ENCODE measurements at places on chromosomes 1 and 21.

DNA sequence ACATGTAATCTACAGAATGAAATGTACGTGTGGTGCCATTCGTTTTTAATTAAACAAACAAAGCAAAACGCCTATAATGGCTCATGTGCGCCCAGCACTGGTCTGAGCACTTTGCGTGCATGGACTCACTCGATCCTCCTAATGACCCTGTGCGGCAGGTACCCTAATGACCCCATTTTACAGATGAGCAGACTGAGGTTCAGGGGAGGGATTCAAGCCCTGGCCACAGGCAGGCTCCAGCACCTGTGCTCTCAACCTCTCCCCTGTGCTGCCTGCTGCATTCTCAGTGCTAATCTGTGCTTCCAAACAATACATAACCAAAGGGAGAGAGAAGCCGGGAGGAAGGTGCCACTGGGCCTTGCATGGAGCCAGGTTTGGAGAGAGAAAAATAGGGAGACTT lies 124.2 kb upstream of the ZBTB40 start:
- DNase-seq = no peak

DNA sequence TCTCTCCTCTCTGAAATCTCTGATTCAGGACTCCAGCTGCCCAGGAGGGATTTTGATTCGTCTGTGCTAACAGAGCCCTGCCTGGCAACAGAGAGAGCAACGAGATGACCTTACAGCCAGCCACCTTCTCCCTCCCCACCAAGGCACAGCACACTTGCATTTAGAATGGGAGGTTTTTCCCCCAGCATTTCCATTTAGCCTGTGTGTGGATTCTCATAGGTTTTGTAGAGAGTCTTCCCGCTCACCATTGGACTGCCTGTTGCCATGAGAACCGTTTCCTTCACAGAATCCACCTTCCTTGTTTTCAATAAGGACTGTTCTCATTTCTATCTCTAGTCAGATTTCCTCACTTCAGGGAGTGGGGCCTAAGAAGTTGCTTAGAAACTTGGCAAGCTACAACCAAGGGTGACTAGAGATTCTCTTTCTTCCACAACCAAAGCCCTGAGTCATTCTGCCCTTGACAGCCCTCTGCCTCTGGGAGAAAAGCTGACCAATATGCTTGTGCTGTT lies 5.8 kb upstream of the IKBKE start:
- DNase-seq = peak; percentile 72

- no peak for DNase-seq
These were observed 662 bp upstream of the LGALS8 start for GRCh38 chr1:236522937-236523703.

DNA sequence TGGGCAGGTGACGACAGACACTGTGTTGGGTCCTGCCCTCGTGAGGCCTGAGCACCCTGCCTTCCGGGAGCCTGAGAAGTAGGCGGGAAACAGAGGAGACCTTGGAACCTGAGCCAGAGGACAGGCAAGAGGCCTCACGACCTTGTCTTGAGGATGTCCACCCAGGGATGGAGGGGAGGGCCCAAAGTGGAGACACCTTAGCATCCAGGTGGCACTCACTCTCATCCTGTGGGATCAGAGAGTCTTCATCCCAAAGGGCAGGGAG lies 347.2 kb downstream of the NPHP4 start:
- DNase-seq = no peak

GRCh38 chr1:54135436-54136120 lies 17.2 kb downstream of the CDCP2 start:
- DNase-seq = peak; percentile 72

- DNase-seq = no peak
These were observed 191.9 kb downstream of the RERE start for GRCh38 chr1:8625491-8625890.

- DNase-seq = no peak
These were observed 77.3 kb downstream of the ARHGEF10L start for GRCh38 chr1:17616731-17617279.

- no peak for DNase-seq
These were observed 85.1 kb downstream of the KCNN3 start for GRCh38 chr1:154784924-154785531.

DNA sequence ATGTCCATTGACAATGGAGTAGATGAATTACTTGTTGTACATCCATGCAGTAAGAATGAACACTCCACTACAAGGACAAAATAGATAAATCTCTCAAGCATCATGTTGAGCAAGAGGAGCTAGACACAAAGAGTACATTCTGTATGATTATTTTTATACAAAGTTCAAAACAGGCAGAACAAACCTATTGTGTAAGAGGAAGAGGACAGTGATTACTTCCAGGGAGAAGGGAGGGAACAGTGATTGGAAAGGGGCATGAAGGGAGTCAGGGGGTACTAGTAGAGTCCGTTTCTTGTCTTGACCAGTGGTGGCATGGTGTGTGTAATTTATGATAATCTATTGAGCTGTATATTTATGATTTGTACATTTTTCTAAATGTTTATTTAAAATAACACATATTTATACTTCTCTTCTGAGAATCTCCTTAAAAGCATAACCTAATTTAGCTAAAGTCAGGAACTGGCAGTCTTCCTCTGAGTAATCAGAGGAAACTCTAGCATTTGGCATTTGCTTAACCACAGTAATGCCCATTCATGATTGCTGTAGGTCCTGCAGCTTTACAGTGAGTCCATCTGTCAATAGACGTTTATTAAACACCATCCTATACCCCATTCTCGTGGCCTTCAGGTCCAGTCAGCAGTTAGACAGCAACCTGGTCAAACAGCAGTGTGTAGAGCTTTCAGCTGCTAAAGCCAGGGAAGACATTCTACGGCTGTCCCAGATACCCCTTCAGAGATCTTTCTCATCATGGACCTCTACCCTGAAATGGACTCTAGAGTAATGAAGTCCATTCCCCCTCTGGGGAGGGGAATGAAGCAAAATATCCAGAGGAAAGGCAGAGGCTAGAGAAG lies 114.1 kb upstream of the GALNT2 start:
- peak; percentile 49 for DNase-seq

DNA sequence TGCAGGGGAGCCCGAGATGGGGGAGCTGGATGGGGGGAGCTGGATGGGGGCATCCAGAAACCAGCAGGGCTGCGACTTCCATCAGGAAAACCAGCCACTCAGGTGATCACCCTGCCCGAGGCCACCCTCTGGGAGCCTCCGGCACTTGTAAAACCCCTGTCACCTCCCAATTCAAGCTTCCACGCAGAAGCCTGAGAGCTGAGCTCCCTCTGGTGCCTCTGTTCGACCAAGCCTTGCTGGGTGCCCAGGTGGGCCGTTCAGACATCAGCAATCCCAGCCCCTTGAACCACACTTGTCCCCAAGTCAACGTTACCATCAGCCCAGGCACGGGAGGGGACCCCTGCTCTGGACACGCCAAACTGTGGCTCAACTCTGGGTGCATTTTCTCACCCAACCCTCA lies 59.6 kb downstream of the MEGF6 start:
- no peak for DNase-seq

DNA sequence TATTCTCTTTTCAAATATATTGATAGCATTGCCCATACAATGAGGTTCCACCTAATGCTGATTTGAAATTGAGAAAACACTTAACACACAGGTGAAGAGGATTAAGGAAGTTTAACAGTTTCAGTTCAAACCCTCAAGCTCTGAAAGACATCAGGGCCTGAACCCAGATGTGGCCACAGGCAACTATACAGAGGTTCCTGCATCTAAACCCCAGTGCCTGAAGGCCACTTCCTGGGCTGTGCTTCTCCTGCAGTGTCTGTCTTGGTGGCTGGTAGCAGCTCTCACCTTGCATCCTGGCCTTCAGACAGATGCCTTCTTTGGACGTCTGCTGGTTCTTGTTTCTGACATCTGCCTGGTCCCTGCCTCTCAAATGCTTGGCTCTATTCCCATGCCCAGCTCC lies 25.1 kb upstream of the NGF start:
- DNase-seq = no peak

- DNase-seq = peak; percentile 58
These were observed 322.1 kb upstream of the LYPLAL1 start for GRCh38 chr1:218851586-218851985.

DNA sequence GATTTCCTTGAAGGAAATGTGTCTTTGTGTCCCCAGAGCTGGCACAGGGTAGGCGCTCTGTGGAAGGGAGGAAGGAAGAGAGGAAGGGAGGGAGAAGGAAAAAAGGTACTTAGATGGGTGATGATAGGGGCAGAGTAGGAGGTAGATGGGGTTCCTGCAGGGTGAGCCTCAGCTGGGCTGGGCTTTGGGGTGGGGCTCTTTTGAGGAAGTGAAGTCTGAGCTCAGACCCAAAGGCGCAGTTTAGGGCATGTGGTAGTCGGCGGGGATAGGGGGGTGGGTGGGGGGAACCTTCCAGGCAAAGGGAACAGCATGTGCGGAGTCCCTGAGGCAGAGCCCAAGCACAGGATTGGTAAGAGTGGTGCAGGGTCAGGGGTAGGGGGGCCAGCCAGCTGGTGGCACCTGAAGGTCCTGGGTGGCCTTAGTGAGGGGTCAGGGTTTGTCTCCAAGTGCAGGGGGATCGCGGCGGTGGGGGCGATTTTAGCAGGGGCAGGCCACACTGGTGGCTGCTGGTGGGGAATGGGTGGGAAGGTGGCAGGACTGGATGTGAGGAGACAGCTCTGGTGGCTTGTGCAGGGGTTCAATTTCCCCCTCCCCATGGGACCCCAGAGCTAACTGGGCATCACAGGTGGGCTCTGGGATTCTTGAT lies 8.4 kb upstream of the HTR6 start:
- DNase-seq = no peak

GRCh38 chr1:182166750-182167149 lies 105.2 kb upstream of the ZNF648 start:
- DNase-seq = no peak

- DNase-seq = no peak
These were observed 28.9 kb downstream of the RUNX3 start for GRCh38 chr1:24900985-24901781.

- no peak for DNase-seq
These were observed 40.4 kb upstream of the APOBEC4 start for GRCh38 chr1:183693521-183693920.

DNA sequence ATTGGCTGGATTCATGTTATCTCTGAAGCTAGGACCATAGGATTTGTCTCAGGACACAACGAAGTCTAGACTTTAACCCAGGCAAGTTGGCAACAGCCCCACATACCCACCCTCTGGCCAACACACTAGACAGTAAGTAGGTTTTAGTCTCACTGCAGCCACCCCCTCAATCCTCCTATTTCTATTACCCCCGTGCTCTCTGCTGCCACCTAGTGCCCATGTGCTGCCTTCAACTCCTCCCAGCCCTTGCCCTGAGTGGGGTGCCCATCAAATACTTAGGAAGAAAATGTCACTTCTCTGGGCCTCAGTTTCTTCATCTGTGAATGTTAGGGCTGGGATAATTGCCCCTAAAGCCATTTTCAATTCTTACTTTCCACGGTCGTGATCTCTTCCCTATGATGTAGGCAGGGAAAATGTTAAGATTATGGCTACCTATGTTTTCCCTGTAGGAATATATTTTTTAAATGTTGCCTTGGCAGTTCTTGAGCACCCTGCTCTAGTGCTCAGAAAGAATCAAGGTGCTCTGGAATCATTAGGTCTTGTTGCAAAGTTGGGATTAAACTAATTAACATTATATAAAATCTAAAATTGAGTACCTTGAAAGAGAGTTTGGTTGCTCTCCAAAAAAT lies 213.0 kb downstream of the LMX1A start:
- DNase-seq = no peak

DNA sequence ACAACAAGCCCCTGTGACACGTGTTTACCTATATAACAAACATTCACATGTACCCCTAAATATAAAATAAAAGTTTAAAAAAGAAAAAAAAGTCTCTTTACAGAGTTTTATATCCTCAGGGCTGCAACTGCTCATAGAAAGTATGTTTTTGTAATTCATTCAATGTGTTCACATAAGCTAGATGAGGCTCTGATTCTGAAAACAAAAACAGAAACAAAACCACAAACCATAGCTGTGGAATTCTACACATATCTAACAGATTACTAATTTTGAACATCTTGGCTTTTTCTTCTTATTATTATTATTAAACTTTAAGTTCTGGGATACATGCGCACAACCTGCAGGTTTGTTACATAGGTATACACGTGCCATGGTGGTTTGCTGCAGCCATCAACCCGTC lies 579.6 kb upstream of the ZRANB2 start:
- DNase-seq = peak; percentile 88

DNA sequence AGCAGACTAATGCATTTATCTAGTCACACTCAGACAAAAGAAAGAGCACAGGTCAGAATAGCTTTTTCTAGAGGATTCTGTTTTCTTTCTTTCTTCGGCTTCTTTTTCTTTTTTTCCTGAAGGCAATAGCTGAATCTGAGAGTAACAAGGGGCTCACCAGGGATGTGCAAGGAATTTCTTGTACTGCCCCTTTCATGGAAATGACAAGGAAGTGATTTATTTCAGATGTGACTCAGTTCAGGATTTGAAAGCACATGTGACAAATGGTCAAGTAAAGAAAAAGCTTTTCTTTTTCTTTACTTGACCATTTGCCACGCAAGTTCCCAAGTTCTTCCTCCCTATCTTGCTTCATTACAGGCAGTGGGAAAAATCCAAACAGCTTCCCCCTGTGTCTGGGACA lies 202.0 kb downstream of the GABPA start:
- peak; percentile 6 for DNase-seq

DNA sequence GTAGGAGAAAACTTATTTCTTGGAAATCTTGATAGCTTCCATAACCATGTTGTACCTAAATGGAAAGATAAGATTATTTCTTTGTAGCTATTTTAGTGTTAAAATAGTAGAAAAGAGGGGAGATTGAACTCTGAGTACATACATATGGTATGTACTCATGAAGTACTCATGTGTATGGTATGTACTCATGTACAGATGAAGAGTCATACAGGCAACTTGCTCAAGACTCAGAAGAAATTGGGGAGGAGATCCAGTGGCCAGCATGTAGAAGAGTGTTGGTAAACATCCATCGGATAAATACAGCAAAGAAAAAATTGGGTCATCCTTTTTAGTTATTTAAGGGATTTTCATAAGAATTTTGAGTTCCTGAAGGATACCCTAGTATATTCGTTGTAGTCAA lies 29.0 kb downstream of the MDM4 start:
- peak; percentile 39 for DNase-seq

- DNase-seq = no peak
These were observed 49.6 kb downstream of the INTS7 start for GRCh38 chr1:211985556-211986264.

DNA sequence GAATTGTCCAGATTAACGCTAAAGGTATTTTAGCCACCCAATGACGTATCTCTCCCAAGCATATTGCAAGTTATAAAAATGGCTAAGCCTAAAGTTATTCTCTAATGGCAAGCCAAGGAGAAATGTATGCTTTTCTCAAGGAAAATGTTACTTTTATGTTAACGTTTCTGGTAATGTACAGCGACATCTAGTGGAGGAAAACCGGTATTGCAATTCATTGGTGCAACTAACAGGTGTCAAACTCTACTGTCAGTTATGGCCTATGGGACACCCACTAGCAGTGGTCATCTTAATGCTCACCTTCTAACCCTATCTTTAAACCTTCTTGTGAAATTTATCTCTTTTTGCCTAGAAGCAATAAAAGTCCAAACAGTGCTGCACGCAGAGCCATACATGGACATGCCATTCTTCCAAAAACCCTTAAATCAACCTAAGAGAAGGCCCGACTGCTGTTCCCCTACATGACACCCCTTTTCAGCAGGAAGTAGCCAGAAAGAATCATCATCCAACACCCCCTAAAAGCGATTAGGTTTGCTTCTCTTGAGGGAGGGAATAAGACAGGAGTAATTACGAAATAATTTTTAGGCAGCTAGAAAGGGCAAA lies 68.7 kb upstream of the LRIF1 start:
- peak; percentile 34 for DNase-seq
